Stimulated activated CD4-positive, alpha-beta T cell treated with anti-CD3 and anti-CD28 coated beads, Interleukin-15, amount 100 ng/mL, for 48 hours (primary cell): ENCODE measurements at places on chromosomes 7 and 10.

DNA sequence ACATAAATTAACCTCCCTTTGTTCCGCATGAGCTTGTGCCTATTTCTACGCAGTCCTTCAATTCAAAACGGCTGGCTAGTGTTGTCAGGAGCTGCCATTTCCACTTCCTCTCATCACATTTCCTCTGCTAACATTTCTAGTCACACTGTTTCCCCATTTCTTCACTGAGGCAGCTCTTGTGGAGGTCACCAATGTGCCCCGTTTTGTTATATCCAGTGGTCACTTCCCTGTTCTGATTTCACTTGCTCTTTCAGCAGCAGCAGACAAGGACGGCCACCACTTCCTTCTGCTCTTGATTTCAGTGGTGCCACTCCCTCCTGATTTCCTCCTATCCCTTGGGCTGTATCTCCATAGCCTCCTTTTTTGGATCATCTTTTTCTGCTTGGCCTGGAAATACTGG, 64.8 kb upstream of the SEC61G start:
- no peak for DNase-seq

- no peak for DNase-seq
Measured at GRCh38 chr7:1255817-1256340, 23.2 kb downstream of the UNCX start.

- DNase-seq: no peak
Measured at GRCh38 chr10:98326621-98327027, 58.6 kb upstream of the LOXL4 start.

DNA sequence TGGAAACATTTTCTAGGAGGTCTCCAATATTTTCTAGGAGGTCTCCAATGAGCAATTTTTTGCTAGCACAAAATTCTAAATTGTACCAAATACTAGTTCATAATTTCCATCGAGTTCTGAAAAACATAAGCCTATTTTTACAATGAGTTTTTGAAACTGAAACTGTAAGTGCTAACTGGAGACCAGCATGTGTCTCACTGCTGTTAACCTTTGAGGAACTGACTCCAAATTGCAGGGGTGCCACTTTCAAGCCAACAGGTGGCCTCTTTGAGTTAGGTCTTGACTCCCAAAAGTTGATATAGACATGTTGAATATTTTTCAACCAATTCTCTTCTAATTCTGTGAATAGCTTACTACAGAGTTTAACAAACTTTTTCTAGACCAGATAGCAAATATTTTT, 58.8 kb downstream of the CAV1 start:
- DNase-seq: no peak

DNA sequence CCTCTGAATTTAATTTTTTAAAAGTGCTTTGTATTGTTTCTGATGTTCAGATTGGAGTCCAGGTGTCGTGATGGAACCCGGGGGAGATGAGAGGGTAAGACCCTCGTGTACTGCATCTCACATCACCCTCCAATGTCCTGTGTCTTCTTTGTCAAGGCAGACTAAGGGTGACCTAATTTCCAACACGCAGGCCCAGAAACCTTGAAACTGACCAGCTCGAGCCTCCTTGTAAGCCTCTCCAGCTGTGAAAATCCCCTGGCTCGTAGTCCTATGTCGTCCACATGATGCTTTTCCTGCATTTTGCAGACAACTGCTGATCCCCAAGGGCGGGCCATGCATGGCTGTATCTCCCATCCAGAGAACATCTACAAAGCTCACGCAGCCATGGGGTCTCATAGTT, 220.2 kb downstream of the ARHGAP12 start:
- DNase-seq: no peak

DNA sequence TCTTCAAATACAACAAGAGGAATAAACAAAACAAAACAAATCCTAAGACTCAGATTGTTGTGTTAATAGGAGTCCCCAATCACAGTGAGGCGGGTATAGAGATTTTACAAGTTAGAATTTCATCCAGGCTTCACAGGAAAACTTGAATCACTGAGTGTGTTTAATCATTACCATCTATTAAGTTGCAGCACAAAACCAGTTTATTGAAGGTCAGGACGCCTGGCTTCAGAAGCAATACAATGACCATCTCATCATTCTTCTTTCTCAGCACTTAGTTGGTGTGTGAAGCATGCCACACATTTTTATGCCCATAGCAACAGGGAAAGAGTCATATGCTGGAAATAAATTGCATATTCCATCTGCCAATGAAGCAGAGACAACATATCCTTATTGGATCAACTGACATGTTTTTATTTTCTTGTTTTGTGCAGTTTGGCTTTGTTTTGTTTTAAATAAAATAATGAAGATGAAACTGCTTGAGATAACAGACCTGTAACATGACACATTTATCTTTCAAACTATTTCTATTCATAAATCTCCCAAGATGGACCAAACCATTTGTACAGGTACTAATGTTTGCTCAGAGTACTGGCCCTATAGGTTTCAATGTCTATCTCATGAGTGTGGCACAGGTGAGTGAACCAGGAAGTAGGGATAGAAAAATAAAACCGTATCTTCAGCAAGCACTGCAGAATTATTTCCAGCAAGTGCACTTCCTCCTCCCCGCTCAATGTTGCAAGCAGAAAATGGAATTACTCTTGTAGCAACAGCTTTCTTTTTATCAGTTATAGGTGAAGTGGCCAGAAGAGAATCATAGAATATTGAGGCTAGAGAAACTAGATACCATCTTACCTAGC, 40.4 kb downstream of the TAC1 start:
- DNase-seq: no peak

GRCh38 chr7:74029089-74029785, 1.3 kb downstream of the ELN start:
- no peak for DNase-seq

- DNase-seq: peak; percentile 73
Measured at GRCh38 chr7:104943502-104944343, 70.3 kb upstream of the KMT2E start.

GRCh38 chr7:20417260-20417659, 86.6 kb downstream of the ITGB8 start:
- DNase-seq: no peak

DNA sequence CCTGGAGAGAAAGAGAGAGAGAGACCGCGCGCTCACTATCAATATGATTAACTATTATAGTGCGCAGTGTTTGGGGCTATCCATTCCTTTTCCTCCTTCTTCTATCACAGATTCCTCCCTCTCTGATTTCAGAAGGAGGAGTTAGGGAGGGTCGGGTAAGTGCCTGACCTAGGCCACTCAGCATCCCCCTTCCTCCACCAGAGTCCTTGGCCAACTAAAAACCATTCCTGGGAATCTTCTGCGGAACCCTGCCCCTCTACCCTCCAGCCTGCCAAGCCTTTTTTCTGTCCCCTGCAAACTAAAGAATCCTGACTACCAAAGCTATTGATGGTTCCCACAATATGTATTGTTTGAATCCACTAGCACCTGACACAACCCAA, 256.2 kb upstream of the NFE2L3 start:
- DNase-seq: no peak

GRCh38 chr7:105776986-105777910, 99.2 kb downstream of the ATXN7L1 start:
- DNase-seq: no peak

- DNase-seq: no peak
Measured at GRCh38 chr7:37439653-37440026, 9.0 kb downstream of the ELMO1 start.

- DNase-seq: no peak
Measured at GRCh38 chr10:43264965-43265798, 1.7 kb downstream of the RASGEF1A start.

GRCh38 chr10:88794731-88795130, 7.8 kb upstream of the LIPM start:
- no peak for DNase-seq

DNA sequence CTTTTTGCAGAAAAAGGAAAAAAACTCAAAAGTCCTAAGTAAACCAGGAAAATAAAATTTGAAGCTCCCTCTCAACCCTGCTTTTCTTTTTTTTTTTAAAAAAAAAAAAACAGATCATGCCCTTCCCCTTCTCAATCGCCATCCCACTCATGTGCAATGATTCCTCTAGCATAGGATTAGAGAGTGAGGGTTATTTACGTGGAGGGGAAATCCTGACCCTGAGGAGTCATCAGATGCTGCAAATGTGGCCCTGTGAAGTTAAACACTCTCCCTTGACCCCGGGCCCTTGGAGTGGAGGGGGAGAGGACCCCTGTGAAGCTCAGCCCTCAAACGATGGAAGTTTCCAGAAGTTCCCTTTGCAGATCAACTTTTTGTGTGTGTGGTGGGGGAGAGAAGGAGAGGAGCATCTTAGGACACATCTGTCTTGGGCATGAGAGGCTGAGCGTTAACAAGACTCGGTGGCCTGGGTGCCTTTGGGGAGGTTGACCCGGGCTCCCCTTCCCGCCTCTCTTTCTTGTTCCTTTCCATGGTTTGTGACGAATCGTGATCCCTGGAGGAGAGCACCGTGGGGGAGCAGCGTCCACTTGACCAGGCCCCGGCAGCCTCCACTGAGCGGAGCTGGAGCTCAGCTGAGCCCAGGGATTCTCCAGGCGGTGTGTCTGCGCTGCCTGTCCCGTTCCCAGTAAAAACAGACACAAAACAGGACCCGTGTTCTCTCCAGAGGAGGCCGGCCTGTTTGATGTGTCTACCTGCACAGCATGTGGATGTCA, 1.5 kb upstream of the SHH start:
- DNase-seq: no peak

DNA sequence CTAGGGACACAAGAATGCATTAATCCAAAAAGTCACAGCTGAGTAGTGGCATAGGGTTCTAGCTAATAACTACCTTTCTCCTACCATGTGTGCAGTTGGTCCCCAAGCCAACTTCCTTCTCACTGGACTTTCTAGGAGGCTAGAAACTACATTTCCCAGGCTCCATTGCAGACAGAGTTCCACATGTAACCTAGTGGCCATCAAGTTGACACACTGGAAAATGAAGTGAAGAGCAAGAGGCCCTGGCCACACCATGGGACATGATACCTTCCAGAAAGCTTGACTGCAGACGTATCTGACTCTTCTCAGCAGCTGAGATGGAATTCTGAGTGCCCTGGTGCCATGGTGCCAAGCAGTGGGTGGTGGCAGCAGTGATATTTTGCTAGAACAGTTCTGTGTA, 49.8 kb upstream of the TMEM273 start:
- no peak for DNase-seq

- no peak for DNase-seq
Measured at GRCh38 chr7:142329062-142329790, 71.4 kb upstream of the PRSS58 start.

GRCh38 chr7:28575241-28575643, 162.9 kb downstream of the CREB5 start:
- DNase-seq: no peak

- DNase-seq: no peak
Measured at GRCh38 chr10:77285529-77286182, 352.0 kb downstream of the KCNMA1 start.

DNA sequence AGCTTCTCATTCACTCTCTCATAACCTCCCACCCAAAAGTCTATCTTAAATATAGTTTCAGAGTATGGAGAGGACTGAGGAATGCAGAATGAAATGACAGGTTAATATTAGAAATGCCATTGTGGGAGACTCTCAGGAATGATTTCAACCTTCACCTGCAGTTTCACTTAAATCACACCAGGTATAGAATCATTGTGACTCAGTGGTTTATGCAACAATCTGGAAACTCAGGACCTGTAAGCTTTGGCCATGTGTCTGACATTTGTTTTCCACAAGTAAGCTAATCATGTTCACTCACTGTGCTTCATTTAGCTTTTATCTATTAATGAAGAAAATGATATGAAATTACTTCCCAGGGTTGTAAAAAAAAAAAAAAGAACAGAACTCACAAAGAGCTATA, 8.7 kb upstream of the PTPN12 start:
- DNase-seq: no peak

GRCh38 chr10:126072622-126073021, 176.3 kb downstream of the FANK1 start:
- no peak for DNase-seq

GRCh38 chr7:95139922-95140321, 184.4 kb downstream of the PON1 start:
- no peak for DNase-seq
